Smooth muscle cell of the brain vasculature (primary cell): ENCODE measurements at places on chromosomes 7 and 10.

- no peak for DNase-seq
These were observed 69.7 kb downstream of the MRC1 start for GRCh38 chr10:17878896-17879295.

DNA sequence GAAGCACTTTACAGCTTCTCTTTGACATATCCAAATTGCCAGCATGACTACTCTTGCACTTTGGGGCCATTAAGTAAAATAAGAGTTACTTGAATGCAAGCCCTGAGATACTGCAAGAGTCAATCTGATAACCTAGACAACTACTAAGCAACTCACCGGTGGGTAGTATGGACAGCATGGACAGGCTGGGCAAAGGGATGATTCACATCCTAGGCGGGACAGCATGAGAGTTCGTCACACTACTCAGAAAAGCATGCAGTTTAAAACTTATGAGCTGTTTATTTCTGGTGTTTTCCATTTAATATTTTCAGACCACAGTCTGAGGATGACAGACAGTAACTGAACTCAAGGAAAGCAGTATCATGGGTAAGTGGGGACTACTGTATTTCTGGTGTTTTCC lies 84.0 kb downstream of the ORC5 start:
- DNase-seq, result no peak

DNA sequence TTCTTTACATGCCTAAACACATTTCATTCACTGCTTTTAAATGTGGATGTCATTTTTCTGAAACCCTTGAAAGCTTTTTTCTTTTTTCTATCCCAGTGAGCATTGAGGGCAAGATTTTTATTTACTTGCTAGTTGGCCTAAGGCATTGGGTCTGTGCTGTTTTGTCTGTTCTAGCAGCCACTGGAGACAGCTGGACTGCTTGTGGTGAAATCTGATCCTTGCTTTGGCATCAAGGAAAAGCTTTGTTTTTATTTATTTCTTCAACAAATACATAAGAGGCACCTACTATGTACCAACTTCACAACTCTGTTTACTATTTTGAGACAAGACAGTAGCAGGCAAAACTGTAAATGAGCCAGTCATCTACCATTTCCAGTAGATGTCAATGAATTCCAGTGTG lies 28.4 kb upstream of the PDLIM1 start:
- no peak for DNase-seq

GRCh38 chr10:35449944-35450343 lies 113.6 kb downstream of the CCNY start:
- DNase-seq, result no peak

DNA sequence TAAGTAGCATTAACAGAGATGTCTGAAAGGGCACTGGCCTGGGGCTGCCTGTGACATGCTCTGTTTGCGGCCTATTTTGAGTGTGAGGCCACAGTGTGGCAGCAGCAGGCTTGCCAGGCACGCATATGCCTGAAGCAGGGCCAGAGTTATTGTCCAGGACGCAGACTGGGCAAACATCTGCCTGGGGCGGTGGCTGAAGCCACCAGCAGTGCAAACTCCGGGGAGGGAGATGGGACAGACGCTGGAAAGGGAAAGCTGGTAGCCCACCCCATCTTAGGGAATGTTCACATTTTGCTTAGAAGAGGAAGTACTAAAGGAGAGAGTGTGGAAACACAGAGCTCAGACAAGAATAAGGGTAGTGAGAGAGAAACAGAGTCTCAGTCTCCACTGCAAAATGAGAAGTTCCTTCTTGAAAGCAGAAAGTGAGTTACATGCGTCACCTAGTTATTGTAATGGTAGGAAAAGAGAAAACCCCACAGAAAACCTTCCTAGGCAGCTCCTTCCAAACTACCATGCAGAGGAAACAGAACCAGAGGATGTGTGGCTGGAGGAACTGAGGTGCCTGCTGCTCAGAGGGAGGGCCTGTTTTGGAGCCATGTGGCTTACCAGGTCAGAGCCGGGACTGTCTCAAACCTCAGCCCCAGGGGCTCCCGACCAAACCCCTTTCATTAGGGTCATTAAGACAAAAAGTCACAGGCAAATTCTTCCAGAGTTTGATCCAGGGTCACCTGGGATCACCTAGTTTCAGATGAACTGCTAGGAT lies 14.5 kb downstream of the AKR1B1 start:
- DNase-seq, result no peak

DNA sequence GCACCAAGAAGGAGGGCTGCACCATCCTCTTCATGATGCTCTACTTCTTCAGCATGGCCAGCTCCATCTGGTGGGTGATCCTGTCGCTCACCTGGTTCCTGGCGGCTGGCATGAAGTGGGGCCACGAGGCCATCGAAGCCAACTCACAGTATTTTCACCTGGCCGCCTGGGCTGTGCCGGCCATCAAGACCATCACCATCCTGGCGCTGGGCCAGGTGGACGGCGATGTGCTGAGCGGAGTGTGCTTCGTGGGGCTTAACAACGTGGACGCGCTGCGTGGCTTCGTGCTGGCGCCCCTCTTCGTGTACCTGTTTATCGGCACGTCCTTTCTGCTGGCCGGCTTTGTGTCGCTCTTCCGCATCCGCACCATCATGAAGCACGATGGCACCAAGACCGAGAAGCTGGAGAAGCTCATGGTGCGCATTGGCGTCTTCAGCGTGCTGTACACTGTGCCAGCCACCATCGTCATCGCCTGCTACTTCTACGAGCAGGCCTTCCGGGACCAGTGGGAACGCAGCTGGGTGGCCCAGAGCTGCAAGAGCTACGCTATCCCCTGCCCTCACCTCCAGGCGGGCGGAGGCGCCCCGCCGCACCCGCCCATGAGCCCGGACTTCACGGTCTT lies 1.9 kb downstream of the FZD1 start:
- no peak for DNase-seq

- DNase-seq, result peak; percentile 10
These were observed at the start of gene TMEM229A for GRCh38 chr7:124032369-124033094. Gene TMEM229A (minus strand): TSS chr7:124033067. CDS start chr7:124033003, 64 bp downstream.

DNA sequence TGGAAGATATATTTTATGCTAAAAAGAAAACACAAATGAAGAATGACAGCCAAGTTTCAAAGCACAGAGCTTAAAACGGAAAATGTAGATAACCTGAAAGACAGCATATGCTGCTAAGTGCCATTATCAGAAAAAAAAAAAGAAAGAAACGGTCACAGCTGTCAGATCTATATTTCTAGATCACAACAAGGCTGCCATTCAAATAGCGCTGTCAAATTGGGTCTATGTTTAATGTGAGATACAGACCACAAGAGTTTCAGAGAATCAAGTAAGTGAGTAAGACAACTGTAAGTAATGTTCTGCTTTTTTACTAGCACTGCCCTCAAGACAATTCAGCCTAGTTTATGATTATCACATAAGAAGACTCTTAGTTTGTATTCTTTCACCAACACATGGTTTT lies 66.1 kb upstream of the RNF148 start:
- no peak for DNase-seq

GRCh38 chr10:78458983-78459638 lies 425.4 kb downstream of the RPS24 start:
- DNase-seq, result no peak

DNA sequence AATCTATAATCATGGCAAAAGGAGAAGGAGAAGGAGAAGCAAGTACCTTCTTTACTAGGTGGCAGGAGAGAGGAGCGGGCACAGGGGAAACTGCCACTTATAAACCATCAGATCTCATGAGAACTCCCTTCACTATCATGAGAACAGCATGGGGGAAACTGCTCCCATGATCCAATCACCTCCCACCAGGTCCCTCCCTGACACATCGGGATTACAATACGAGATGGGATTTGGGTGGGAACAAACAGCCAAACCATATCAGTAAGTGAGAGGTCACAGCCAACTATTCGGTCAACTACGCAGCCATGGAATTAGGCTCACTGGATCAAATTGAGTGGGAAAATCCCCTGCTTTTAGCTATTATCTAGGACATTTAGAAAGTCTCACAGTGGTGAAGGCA lies 54.2 kb upstream of the STEAP1B start:
- DNase-seq, result no peak

GRCh38 chr7:80581486-80582260 lies 56.8 kb upstream of the CD36 start:
- no peak for DNase-seq

DNA sequence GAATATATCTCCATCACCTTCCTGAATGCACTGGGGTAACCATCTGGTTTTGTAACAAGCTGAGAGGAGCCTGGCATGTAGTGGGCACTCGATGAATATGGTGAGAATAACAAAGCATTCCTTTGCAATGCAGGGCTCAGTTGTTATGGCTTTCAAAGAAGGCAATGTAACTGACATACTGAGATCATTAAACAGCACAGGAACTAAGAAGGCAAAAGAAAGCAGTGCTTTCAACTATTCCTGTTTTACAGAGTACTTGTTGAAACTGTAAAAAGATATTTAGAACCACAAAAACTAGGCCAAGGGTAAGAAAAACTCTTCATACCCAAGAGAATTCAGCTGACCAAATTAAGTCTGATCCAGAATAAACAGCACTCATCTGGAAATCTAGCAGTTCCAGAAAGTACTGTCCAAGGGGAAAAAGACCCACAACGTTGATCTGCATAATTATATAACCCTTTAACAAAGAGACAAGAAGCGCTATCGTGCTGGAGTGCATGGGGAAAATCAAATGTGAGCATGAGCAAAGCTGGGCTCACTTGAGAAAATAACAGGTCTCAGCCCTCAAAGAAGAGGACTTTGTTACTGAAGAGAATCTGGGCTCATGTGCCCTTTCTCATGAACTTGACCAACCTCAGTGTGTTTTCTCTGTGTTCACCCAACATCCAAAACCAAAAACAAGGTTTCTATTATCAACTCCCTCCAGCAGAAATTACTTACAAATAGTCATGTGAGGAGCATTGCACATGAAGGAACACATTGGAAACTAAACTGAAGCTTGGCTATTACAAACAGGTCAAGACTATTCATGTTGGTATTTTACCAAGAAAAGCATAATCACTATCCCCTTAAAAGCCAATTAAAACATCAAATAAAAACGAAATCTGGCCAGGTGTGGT lies 116.2 kb downstream of the AVL9 start:
- DNase-seq, result peak; percentile 78

- no peak for DNase-seq
These were observed 592.7 kb downstream of the TNS3 start for GRCh38 chr7:46989247-46989646.

DNA sequence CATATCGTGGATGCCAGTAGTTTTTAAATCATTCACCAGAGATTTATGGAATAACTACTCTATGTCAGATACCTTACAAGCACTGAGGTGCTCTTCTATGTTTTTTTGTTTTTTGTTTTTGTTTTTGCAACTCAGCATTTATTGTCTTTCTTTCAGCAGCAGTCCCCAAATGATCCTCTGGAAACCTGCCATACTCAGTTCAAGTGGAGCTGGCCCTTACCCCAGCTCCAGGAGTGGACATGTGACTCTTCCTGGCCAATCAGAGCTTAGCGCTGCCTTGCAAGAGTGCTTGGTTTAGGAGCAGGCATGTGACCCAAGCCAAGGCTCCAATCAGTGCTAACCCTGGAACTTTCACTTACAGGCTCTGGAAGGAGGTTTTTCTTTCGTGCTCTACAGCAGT lies 356.6 kb upstream of the ZMIZ1 start:
- DNase-seq, result no peak

GRCh38 chr7:142320883-142321282 lies 63.0 kb upstream of the PRSS58 start:
- DNase-seq, result no peak

GRCh38 chr10:56346845-56347415 lies 14.1 kb downstream of the ZWINT start:
- DNase-seq, result no peak

DNA sequence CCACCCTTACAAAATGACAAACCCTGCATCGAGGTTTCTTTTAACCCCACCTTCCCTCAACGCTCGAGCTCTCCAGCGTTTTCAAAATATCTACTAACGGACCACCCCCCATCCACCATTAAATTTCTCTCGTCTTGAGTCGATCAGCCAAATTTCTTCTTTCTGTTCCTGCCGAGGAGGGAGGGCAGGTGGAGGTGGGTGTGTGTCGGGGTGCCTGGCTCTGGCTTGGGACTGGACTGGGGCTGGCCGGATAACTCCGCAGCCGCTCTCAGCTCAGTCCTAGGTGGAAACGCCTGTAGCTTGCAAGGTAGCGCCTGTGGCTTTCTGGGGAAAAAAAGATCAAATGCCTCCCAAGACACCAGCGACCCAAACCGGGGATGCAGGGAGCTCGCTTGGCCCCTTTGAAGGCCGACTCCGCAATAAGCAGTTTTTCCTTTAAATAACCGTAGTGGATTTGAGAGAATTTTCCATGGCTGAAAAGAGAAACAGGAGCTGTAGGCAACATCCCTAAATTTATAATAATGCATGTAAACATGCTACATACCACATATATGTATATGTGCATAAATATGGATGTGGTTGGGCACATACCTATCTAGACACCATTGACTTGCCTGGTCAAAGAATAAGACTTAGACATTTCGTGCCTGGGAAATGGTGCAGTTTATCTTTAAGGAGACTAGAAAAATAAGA lies 1.9 kb upstream of the TMEM178B start:
- no peak for DNase-seq

DNA sequence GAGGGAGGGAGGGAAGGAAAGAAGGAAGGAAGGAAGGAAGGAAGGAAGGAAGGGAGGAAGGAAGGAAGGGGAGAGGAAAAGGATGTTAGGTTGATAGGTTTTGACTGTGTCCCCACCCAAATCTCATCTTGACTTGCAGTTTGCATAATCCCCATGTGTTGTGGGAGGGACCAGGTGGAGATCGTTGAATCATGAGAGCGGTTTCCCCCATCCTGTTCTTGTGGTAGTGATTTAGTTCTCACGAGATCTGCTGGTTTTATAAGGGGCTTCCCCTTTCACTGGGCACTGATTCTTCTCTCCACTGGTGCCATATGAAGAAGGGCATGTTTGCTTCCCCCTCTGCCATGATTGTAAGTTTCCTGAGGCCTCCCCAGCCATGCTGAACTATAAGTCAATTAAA lies 15.1 kb upstream of the NUDCD3 start:
- DNase-seq, result no peak

GRCh38 chr7:2818121-2818520 lies 26.0 kb downstream of the GNA12 start:
- DNase-seq, result no peak

GRCh38 chr7:114819616-114820362 lies 102.1 kb upstream of the MDFIC start:
- peak; percentile 65 for DNase-seq

GRCh38 chr10:86046845-86047460 lies 319.6 kb downstream of the GRID1 start:
- DNase-seq, result no peak

GRCh38 chr7:79386688-79387422 lies 66.6 kb downstream of the MAGI2 start:
- DNase-seq, result peak; percentile 2

DNA sequence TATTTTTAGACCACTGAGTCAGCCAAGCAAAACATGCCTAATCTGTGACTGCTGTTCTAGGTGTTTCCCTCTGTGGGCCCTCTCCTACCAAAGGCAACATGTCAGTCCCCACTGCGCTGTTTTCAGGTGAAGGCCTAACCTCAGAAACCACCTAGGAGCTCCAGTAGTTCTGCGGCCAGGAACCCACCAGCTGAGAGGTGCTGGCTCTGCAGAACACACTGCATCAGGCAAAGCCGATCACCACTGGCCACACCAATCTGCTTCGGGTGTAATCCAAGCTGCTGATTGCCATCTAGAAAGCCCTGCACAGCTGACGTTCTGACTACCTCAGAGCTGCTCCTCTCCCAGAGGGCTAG lies 14.9 kb downstream of the CAMK2G start:
- DNase-seq, result no peak

- DNase-seq, result no peak
These were observed 142.2 kb downstream of the TRIL start for GRCh38 chr7:28815928-28816373.
